Kidney tubule cell (primary cell): ENCODE measurements at places on chromosomes 5 and 9.

GRCh38 chr9:36292641-36293040, 34.4 kb upstream of the GNE start:
- DNase-seq = no peak

DNA sequence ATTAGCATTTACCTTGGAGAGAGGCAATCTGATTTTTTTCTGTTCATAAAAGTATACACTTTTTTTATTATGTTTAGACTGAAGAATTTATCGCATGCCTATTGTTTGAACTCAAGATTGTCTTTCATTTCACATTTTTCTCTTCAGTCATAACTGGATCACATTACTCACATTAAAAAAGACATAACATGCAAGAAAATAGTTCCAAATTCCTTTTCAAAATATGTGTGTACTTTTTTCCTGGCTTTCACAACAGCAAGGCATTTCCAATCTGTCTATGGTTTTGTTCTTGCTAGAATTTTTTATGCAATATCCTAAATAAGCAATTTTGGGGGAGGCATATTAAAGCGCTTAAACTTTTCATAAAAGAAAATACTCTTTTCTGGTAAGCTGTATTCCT, 21.2 kb downstream of the FTMT start:
- DNase-seq = no peak

DNA sequence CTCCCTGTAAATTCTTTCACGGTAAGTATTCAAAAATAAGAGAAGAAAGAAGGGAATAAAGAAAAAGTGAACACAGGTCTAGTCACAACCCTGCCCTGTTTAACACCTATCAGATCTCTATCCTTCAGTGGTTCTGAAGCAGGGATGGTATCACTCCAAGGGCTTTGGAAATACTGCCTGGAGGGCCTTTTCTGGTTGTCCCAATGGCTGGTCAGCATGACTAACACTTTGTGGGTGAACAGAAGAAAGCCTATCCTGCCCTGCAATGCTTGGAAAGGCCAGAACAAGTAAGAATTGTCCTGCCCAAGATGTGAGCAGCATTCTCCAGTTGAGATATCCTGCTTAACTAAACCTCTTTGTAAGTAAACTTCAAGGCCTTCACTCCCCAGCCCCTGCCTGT, 124.9 kb downstream of the TMEM167A start:
- peak; percentile 79 for DNase-seq

- DNase-seq = peak; percentile 19
Measured at GRCh38 chr9:129745200-129745599, 7.6 kb downstream of the PTGES start.

DNA sequence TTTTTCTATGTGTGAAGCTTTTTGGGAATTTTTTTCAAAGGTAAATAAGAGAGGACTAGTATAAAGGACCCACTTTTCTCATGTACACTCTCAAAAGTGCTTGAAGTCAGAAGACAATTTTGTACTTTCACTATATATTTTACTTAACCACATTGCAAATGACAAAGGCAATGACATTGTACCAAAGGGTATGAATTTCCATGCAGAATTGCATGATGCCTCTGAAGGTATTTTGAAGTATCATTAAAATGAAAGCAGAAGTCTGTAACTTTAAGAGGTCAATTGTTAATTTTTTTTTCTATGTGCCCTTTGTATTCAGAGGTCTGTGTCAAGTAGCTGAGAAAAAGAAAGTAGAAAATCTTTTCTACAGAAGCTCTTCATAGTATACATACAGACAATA, 84.7 kb downstream of the ST8SIA4 start:
- DNase-seq = no peak

- peak; percentile 32 for DNase-seq
Measured at GRCh38 chr5:77087484-77088261, 588 bp upstream of the ZBED3 start.

- peak; percentile 91 for DNase-seq
Measured at GRCh38 chr9:70407081-70407503, 7.4 kb downstream of the KLF9 start.

- no peak for DNase-seq
Measured at GRCh38 chr5:93724791-93725190, 16.6 kb downstream of the POU5F2 start.

GRCh38 chr9:126114409-126114760, 212.2 kb upstream of the MVB12B start:
- no peak for DNase-seq
